ENCODE measurements at places on chromosomes 6 and 20.

GRCh38 chr6:43521836-43522235, 4.9 kb downstream of the POLR1C start:
- DNase-seq, result no peak

DNA sequence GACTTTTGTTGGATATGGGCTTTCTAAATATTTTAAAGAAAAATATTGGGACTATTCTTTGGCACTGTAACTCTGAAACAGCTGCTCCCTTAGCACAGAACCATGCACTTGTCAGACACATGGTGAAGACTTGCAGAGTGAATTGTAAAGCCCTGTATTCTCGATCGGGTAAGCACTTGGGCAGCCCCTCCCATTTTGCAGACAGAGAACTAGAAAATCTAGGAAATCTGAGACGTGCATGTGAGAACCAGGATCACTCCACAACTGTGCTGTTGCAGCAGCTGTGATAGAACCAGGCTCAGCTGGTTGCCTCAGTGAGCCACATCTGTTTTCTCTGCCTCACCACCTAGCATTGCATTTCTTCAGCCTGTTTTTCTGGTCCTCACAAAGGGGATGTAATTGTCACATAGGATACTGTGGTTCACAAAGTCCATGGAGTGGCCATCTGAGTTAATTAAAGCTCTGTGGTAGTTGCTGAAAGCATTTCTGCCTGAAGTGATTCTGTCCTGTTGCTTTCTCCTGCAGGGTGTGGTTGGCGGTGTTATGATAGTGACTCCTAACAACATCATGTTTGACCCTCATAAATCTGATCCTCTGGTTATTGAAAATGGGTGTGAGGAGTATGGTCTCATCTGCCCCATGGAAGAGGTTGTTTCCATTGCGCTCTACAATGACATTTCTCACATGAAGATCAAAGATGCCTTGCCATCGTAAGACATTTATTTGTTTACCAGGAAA, 71.8 kb upstream of the HINT3 start:
- DNase-seq, result no peak

- DNase-seq, result peak; percentile 58
Measured at GRCh38 chr20:13200767-13201500, 20.1 kb upstream of the ISM1 start.

GRCh38 chr20:61514396-61514795, 262.3 kb downstream of the CDH4 start:
- no peak for DNase-seq

- no peak for DNase-seq
Measured at GRCh38 chr6:11389977-11390376, 147.6 kb upstream of the TMEM170B start.

DNA sequence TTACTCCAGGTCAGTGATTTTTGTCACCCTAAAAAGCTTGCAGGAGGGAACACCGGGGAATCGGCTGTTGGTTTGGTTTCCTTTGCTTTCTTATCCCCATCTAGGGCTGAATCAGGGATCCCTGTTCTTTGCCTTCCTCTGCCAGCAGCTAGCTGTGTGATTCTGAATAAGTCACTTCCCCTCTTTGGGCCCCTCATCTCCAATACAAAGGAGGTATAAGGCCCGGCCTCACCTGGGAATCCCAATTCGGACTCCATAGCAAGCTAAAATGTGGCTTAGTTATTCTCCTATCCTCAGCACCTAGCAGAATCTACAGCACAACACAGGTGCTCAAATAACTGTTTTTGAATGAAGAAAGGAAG, 18.5 kb upstream of the ARMC12 start:
- no peak for DNase-seq

- no peak for DNase-seq
Measured at GRCh38 chr20:48716086-48716485, 111.7 kb downstream of the PREX1 start.

DNA sequence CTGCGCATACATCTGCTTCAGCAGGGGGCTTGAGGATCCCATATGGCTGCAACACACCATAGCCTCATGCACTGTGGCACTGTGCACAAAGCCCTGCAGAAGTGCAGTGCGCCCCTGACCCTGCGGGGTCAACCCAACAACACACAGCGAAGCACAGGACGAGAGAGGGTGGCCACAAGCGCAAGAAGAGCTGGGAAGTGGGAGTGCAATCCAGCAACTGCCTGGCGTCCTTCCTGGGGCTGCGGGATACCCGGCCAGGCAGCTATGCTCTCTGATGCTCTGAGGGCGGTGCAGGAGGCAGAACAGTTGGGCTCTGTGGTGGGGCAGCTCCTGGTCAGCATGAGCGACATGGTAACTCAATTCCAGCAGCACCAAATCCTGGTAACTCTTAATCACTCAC, 5.6 kb upstream of the ACSS1 start:
- no peak for DNase-seq

- no peak for DNase-seq
Measured at GRCh38 chr6:137995371-137995770, 111.8 kb downstream of the PERP start.

- DNase-seq, result no peak
Measured at GRCh38 chr6:131782764-131783163, 25.1 kb upstream of the ENPP1 start.

GRCh38 chr6:53273370-53273769, 75.4 kb downstream of the ELOVL5 start:
- DNase-seq, result no peak

- DNase-seq, result no peak
Measured at GRCh38 chr6:130252527-130253237, 29.9 kb upstream of the SAMD3 start.

DNA sequence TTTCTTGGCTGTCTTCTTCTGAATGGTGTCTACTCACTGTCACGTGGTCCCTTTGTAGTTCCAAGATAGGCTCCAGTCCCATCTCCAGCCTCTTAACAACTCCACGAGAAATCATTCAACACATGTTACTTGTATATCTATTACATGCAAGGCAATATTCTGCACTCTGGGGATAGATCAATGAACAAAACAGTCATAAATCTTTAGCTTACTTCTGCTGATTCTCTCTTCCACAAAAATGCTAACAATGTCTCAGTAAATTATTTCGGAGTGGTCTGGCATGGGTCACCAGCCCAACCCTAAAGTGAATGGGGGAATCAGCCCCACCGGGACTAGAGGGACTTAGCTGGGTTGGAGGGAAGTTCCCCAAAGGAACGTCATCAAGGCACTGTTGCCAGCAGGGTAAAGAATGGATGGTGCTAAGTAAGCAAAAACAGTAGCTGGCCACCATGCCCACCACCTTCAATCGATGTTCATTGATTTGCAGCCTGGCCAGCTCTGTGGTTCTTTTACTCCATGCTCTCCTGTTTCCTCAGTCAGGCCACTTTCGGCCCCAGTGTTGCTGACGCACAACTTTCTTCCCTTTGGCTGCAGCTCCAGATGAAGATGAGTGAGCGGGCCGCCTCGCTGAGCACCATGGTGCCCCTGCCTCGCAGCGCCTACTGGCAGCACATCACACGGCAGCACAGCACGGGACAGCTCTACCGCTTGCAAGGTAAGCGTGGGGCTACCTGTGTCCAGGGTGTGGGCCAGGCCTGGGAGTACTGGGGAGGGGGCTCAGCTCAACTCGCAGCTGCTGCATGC, 167.7 kb downstream of the DOK5 start:
- no peak for DNase-seq

DNA sequence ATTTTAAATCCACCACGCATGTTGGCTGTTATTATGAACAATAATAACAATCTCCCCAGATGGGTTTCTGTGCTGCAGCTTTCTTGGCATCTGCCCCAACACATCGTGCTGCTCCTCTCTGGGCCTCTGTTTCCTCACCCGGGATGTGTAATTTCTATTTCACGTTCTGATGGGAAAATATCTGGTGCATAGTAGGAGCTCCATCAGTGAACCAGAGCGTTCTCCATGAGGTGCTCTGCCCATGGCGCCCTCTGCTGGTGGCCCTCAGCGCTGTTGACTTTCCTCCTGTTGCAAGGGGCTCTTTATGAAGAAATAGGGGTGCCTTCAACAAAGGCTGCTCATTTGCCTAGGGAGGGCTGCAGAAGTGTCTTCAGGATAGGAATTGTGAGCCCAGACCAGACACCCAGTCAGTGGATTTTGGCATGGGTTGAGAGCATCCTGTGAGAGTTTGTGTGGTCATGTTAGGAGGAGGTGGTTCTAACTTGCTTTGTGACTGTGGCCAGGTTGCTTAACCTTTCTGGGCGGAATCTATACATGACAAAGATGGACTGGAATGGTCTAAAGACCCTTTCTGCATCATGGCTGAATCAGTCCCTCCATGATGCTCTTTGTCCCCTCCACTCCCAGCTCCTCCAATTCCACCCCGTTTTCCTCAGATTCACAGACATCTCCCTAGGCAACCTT, 8.1 kb downstream of the SCRT2 start:
- peak; percentile 79 for DNase-seq

GRCh38 chr6:55167860-55168259, 6.5 kb upstream of the HCRTR2 start:
- no peak for DNase-seq

DNA sequence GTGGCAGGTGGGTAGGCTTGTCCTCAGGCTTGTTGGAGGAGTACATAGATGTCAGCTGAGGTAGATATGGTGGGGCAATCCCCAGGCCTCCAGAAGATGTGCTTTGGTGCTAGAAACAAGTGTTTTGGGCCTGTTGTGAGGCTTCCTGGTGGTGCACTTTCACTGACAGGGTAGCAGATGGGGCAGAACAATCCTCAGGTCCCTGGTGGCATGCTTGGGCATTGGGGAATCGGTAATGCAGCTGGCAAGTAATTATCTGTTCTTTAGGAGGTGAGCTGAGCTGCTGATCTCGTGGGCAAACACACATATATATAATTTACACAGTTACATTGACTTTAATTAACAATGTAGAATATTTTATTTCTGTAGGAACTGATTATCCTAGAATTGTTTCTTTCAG, 458.7 kb downstream of the BMP2 start:
- DNase-seq, result no peak

DNA sequence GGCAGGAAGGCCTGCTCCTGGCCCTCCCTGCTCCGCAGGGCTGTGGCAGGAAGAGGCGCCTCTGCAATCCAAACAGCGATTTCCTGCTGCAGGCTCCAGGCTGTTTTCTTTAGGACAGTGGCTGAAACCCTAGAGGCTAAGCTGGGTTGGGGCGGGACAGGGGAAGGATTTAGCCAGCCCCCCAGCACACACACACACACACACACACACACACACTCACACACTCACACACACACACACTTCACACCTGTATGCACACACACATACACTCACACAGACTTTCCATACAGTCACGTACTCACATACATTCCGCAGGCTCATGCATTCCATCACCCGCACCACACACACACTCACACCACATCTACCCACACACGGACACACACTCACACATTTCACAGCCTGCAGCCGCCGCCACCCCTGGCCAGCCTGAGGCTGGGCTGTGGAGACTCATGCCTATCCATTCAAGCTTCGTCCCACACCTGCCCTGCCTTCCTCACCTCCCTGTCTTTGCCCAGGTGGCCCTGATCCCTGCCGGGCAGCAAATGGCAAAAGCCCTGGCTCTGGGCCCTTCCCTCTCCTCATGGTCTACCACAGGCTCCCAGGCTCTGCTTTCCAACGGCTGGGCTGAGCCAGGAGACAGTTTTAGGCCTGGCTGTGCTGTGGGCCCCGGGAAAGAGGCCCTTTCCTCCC, 17.9 kb downstream of the MDFI start:
- DNase-seq, result no peak

All from ecto neural progenitor cell (in vitro differentiated cells).